Activated naive CD8-positive, alpha-beta T cell treated with anti-CD3 and anti-CD28 coated beads, Interleukin-2, amount 50 U/mL, for 24 hours (primary cell): ENCODE measurements at places on chromosomes 6 and 20.

DNA sequence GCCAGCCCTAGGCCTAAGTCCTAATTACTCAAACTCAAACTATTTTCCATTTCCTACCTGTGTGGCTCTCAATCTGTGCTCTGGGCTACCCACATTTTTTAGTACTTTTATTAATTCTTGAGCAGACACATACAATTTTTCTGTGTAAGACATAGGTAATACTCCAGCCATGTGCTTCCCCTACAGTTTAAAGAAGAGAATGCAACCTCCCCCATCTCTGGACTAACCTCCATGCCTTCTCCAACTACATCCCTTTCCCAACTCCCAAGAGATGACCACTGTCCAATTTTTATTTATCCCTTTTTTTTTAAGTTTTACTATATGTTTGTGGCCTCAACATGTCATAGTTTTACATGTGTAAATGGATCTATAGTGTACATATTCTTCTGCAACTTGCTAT lies 5.8 kb downstream of the HMGN4 start:
- H3K4me1 ChIP-seq, result peaks cover 40% of the 10 kb centered on the region
- no peak for DNase-seq
- H3K36me3 ChIP-seq, result peaks cover 52% of the 10 kb centered on the region
- no peak overlapping the region for H3K4me3 ChIP-seq

DNA sequence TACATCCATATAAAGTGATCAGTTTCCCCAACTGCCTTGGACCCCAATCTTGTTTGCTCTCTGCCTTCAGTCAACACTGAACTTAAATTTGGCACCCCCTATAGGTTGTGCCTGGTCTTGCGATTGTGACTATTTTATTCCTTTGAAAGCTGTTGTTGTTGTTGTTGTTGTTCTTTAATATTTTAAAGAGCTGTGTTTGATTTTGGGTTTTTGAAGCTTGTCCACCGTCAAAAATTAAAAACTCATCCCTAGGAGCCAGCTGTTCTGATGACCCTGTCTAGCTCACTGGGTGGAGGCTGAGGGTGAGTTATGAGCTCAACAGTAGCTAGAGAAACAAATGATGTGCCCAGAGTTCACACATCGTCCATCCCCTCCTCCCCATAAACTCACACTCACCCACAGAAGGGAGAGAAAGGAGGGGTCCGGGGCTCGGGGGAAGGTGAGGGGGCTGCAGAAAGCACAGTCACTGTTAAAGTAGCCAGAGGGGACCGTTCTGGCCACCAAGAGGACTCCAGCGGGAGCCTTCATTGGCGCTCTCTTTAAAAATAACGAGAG lies 4.0 kb downstream of the SIM1 start:
- H3K4me3 ChIP-seq, result no peak overlapping the region
- H3K27ac ChIP-seq, result no peak overlapping the region
- H3K27me3 ChIP-seq, result peaks cover 90% of the 10 kb centered on the region
- peaks cover 20% of the 10 kb centered on the region for H3K36me3 ChIP-seq

DNA sequence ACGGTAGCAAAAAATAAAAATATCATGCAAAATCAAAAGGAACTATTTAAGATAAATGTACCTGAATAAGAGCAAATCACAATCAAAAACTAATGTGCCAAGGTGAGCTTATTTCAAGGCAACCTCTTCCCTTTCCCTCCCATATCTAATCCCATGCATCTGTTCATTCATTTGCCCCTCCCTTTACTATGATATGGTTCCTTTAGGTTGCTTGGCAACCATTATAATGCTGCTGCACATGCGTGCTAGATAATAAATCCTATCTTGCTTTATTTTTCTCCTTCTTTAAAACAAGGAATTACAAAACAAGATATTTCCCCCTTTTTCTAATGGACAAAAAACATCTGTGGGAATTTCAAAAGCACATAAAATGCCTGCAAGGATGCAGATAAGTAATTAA lies 318.2 kb upstream of the POU3F2 start:
- H3K27ac ChIP-seq, result no peak overlapping the region
- no peaks in the 10 kb centered on the region for H3K36me3 ChIP-seq
- DNase-seq, result no peak

DNA sequence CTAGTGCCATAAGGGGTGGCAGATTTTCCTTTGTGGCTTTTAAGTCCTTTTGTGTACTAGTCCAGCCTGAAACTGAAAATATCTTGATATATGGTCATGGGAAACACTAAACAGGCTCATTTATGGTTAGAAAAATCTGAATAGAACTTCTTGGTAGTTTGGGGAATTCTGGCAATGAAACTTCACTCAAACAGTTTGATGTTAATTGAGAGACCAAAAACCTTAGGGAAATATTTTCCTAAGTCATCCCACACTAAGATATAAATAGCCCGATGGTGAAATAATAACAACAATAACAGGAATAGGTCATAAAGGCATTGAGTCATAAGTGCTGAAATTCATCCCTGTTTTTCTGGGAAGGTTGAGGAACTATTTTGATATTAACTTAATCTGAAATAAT lies 146.2 kb upstream of the SMLR1 start:
- H3K27ac ChIP-seq, result no peak overlapping the region
- peaks cover 8% of the 10 kb centered on the region for H3K36me3 ChIP-seq
- no peak overlapping the region for H3K4me3 ChIP-seq
- DNase-seq, result no peak
- no peaks in the 10 kb centered on the region for H3K27me3 ChIP-seq
- H3K4me1 ChIP-seq, result peaks cover 4% of the 10 kb centered on the region

DNA sequence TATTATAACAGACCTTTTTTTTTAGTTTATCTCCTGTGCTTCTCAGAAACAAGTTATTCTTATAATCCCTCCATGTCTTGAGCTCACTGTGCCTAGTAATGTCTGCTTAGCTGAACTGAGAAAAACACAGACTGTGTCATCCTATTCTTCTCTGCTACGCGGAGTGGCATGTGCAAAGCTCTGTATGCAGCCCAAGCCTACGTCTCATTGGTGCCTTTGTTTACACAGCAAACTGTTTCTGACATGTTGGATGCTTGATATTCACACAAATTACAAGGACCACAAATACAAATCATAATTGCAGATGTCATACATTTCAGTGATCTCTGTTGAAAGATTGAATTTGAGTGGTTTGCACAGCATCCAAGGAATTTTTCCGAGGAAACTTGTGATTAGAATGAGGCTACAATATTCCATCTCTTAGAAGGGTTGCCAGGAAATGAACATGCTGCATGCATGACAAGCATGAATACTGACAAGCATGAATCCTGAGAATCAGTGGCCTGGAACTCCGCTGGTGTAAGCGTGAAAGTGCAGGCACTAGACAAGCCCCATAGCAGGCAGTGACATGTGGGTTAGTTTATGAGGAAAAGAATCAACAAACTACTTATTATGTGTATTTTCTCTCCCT lies 128.4 kb upstream of the SGK1 start:
- no peak overlapping the region for H3K4me3 ChIP-seq
- no peak for DNase-seq
- no peaks in the 10 kb centered on the region for H3K36me3 ChIP-seq
- peaks cover 15% of the 10 kb centered on the region for H3K4me1 ChIP-seq
- H3K27ac ChIP-seq, result no peak overlapping the region

DNA sequence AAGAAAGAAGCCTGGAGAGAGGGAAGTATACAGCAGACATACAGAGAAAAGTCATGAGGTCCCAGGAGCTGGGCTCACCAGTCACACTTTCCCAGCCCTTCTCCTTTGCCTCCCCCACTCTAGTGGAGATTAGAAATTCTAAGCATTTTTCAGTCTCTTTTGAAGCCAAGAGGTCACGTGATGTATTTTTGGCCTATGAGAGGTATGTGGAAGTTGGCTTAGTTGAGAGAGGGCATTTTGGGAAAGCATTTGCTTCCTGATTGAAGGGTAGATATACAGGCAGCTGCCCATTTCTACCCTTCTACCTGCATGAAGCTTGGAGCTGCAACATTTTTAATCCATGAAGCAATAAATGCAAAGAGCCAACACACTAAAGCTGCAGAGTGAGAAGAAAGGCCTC lies 106.0 kb upstream of the TNFAIP3 start:
- no peaks in the 10 kb centered on the region for H3K27me3 ChIP-seq
- no peak overlapping the region for H3K4me3 ChIP-seq
- no peak overlapping the region for H3K27ac ChIP-seq
- H3K36me3 ChIP-seq, result no peaks in the 10 kb centered on the region

DNA sequence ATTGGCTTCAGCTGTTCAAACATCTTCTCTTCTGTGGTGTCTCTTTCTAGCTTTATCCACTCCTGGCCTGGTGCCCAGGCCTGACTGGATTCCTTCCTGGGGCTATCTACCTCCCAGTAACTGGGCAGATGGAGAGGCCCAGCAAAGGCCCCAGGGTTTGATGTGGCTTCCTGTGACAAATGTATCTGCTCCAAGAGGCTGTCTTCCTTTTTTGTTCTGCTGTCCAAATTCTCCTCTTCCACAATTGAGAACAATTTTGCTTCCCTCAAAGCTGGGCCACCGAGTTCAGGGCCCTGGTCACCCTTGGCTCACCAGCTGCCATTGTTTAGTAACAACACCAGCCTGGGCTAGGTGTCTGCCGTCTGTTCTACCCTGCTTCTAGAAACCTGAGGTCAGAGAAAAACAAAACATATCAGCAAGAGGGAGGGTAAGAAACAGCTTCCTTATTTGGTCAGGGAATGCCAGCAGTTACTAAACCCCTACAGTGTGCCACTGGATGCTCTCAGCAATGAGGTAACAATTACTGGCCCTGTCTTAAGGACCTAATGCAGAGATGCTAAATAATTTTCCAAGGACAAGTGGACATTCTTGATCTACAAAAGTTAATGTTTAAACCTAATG lies 3.9 kb downstream of the ZFP57 start:
- no peaks in the 10 kb centered on the region for H3K4me1 ChIP-seq
- no peak for DNase-seq
- no peaks in the 10 kb centered on the region for H3K36me3 ChIP-seq
- H3K4me3 ChIP-seq, result no peak overlapping the region
- H3K27me3 ChIP-seq, result peaks cover 10% of the 10 kb centered on the region

GRCh38 chr6:96652552-96652951 lies 89.6 kb downstream of the FHL5 start:
- no peaks in the 10 kb centered on the region for H3K36me3 ChIP-seq
- DNase-seq, result no peak
- no peak overlapping the region for H3K27ac ChIP-seq
- H3K4me1 ChIP-seq, result peaks cover 6% of the 10 kb centered on the region
- H3K27me3 ChIP-seq, result peaks cover 11% of the 10 kb centered on the region

- DNase-seq, result no peak
- H3K27me3 ChIP-seq, result peaks cover 7% of the 10 kb centered on the region
- H3K27ac ChIP-seq, result no peak overlapping the region
- no peaks in the 10 kb centered on the region for H3K36me3 ChIP-seq
- H3K4me3 ChIP-seq, result no peak overlapping the region
Observed at GRCh38 chr6:85321906-85322305, 128.0 kb upstream of the NT5E start.

DNA sequence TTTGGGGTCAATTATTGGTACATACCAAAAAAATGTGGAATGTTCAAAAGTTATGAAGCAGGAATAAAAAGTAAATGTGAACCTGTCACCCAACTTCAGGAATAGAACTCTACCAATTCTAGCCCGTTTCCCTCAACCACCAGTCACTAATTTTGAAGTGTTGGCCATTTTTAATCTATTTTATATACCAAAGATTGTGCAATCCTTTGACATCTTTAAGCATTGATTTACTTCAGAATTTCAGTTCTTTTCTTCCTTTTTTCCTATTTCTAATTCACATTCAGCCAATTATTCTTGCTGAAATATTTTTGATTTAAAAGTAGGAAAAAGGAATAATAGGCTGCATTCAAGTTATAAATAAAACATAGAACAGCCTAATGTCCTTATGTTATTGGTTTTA lies 46.9 kb upstream of the SMIM28 start:
- H3K27ac ChIP-seq, result no peak overlapping the region
- no peaks in the 10 kb centered on the region for H3K36me3 ChIP-seq
- H3K27me3 ChIP-seq, result peaks cover 7% of the 10 kb centered on the region
- H3K4me3 ChIP-seq, result no peak overlapping the region

GRCh38 chr6:138647006-138647405 lies 126.6 kb upstream of the CCDC28A start:
- no peaks in the 10 kb centered on the region for H3K36me3 ChIP-seq
- no peak for DNase-seq
- H3K4me1 ChIP-seq, result no peaks in the 10 kb centered on the region
- H3K27ac ChIP-seq, result no peak overlapping the region
- H3K4me3 ChIP-seq, result no peak overlapping the region
- H3K27me3 ChIP-seq, result no peaks in the 10 kb centered on the region

DNA sequence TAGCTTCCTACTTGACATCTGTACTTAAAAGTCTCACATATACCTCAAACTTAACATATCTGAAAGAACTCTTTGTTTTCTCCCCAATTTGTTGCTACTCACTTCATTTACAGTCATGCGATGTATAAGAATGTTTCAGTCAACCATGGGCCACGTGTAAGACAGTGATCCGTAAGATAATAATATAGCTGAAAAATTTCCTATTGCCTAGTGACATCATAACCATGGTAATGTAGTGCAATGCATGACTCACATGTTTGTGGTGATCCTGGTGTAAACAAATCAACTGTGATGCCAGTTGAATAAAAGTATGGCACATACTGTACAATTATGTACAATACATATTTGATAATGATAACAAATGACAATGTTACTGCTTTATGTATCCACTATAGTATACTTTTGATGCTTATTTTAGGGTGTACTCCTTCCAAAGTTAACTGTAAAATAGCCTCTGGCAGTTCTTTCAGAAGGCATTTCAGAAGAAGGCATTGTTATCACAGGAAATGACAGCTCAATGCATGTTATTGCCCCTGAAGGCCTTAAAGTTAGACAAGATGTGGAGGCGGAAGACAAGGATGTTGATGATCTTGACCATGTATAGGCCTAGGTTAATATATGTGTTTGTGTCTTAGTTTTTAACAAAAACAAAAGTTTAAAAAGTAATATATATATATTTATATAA lies 579.0 kb downstream of the EPHA7 start:
- no peaks in the 10 kb centered on the region for H3K36me3 ChIP-seq
- no peak overlapping the region for H3K27ac ChIP-seq
- no peak overlapping the region for H3K4me3 ChIP-seq

GRCh38 chr20:37343212-37343993 lies 2.5 kb upstream of the SRC start:
- H3K36me3 ChIP-seq, result no peaks in the 10 kb centered on the region
- H3K27me3 ChIP-seq, result peaks cover 2% of the 10 kb centered on the region
- no peak for DNase-seq

DNA sequence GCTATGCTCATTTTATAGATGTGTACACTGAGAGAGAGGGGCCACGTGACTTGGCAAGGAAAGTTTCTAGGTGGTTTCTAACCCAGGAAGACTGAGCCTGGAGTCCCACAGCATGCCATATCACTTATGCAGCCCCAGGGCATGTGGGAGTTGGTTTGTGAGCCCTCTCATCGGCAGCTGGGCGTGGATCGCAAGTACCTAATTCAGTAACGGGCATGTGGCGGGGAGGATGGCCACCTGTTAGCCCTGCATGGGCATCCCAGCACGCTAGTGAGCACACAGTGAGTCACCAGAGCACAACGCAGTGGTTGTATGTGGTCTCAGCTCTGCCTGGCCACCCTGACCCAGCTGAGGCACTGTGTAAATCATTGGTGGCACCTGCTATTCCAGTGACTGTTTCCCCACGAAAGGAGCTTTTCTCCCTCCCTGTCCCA lies 88.3 kb downstream of the NINL start:
- no peak overlapping the region for H3K4me3 ChIP-seq
- no peak overlapping the region for H3K27ac ChIP-seq
- H3K27me3 ChIP-seq, result no peaks in the 10 kb centered on the region

- DNase-seq, result no peak
- H3K36me3 ChIP-seq, result no peaks in the 10 kb centered on the region
- peaks cover 3% of the 10 kb centered on the region for H3K4me1 ChIP-seq
- H3K27ac ChIP-seq, result no peak overlapping the region
- peaks cover 4% of the 10 kb centered on the region for H3K27me3 ChIP-seq
Observed at GRCh38 chr6:147087641-147088040, 116.6 kb upstream of the STXBP5 start.

- DNase-seq, result peak; percentile 42
- H3K36me3 ChIP-seq, result no peaks in the 10 kb centered on the region
- H3K4me3 ChIP-seq, result peak overlapping the region; percentile 80
- peaks cover 46% of the 10 kb centered on the region for H3K4me1 ChIP-seq
- peak overlapping the region; percentile 60 for H3K27ac ChIP-seq
Observed at GRCh38 chr6:132763269-132763668, 5.6 kb upstream of the VNN2 start.
